Immature natural killer cell (primary cell): ENCODE measurements at places on chromosomes 1 and 21. TPM values are rescaled to one million over a fixed set of nuclear protein-coding genes. Genes with fewer than 3 reads are reported as not detected.

CD53 gene
- polyA plus RNA-seq, result 1,434 TPM

CRNN gene
- polyA plus RNA-seq, result not detected

PLA2G2D gene
- polyA plus RNA-seq, result not detected

OR2T35 gene
- polyA plus RNA-seq, result not detected

HCRTR1 gene
- not detected for polyA plus RNA-seq

AADACL3 gene
- polyA plus RNA-seq, result not detected

TTC34 gene
- polyA plus RNA-seq, result not detected

RAB7B gene
- polyA plus RNA-seq, result not detected

ASTN1 gene
- not detected for polyA plus RNA-seq

MAP10 gene
- polyA plus RNA-seq, result 0.81 TPM

C1orf87 gene
- not detected for polyA plus RNA-seq

GRCh38 chr1:145908653-145909052, 1.2 kb downstream of the ITGA10 start:
- peaks cover 6% of the 10 kb centered on the region for H3K4me1 ChIP-seq
- DNase-seq, result no peak
- no peak overlapping the region for H3K27ac ChIP-seq

- H3K4me1 ChIP-seq, result no peaks in the 10 kb centered on the region
- H3K27ac ChIP-seq, result no peak overlapping the region
- DNase-seq, result no peak
- H3K27me3 ChIP-seq, result no peaks in the 10 kb centered on the region
These were observed 41.0 kb downstream of the TP73 start for GRCh38 chr1:3693321-3693720.

GRCh38 chr1:222897527-222898190, 82.8 kb downstream of the DISP1 start:
- H3K4me3 ChIP-seq, result peak overlapping the region; percentile 55
- no peak overlapping the region for H3K27ac ChIP-seq
- DNase-seq, result no peak

DNA sequence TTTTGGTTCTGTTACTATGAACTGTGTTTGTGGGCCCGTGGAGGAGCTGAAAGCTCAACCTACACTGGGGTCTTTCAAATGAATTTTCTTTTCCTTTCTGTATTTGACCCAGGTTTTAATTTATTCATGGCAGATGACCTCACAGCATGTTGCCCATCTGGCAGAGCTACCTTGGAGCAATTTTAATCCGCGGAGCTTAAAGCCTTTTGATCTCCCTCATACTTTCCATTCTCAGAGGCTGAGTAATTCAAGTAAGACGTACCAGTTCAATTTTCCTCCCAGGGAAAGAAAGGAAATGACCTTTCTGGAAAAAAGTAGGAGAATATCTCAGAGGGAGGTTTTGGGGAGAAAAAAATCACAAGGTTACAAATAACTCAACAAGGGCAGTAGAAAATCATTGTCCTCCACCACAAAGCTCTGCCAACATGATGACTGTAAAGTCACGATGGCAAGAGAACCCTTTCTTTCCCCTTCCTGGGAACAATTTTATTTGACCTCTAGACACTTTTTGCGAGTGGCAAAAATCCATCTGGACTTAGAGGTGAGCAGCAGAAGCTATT, 21.6 kb upstream of the PCP4 start:
- peaks cover 5% of the 10 kb centered on the region for H3K27me3 ChIP-seq
- no peaks in the 10 kb centered on the region for H3K36me3 ChIP-seq
- no peaks in the 10 kb centered on the region for H3K4me1 ChIP-seq
- no peak overlapping the region for H3K27ac ChIP-seq

DNA sequence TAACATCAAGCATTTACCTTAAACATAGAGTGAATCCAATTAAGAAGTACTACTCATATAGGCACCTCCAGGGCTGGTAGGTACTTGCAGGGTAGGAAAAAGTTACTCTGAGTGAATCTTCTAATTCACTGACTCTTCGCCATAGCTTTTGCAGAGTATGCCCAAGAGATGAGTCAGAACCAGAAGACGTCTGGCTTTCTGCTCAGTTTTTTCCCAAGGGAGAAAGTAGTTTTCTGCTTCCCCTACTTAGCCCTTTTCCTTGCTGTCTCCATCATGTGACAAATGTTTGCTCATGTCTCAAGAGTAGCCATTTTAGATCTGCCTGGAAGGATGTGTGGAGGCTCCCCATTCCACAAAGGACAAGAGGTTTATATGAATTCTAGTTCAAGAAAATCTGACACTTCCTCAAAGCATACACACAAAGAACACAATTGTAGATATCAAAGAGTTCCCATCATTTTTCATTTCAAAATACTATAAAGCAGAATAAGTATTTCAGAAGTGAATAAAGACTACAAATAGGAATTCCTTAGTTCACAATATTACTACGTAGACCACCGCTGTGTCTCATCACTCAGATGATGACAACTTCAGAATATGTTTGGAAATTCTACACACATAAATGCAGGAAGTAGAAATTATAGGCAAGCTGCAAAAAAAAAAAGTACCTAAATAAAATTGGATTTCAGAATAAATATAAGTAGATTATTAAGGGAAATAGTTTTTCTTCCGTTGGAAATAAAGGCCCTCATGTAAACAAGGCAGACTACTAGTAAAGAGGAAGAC, 98.5 kb downstream of the ASH1L start:
- peaks cover 19% of the 10 kb centered on the region for H3K4me1 ChIP-seq
- H3K27ac ChIP-seq, result peak overlapping the region; percentile 3
- H3K27me3 ChIP-seq, result no peaks in the 10 kb centered on the region
- peaks cover 10% of the 10 kb centered on the region for H3K36me3 ChIP-seq
- DNase-seq, result no peak

GRCh38 chr1:17440074-17440826, 773 bp upstream of the RCC2 start:
- H3K4me1 ChIP-seq, result peaks cover 33% of the 10 kb centered on the region
- no peaks in the 10 kb centered on the region for H3K36me3 ChIP-seq
- peak overlapping the region; percentile 83 for H3K4me3 ChIP-seq
- H3K27ac ChIP-seq, result peak overlapping the region; percentile 7

DNA sequence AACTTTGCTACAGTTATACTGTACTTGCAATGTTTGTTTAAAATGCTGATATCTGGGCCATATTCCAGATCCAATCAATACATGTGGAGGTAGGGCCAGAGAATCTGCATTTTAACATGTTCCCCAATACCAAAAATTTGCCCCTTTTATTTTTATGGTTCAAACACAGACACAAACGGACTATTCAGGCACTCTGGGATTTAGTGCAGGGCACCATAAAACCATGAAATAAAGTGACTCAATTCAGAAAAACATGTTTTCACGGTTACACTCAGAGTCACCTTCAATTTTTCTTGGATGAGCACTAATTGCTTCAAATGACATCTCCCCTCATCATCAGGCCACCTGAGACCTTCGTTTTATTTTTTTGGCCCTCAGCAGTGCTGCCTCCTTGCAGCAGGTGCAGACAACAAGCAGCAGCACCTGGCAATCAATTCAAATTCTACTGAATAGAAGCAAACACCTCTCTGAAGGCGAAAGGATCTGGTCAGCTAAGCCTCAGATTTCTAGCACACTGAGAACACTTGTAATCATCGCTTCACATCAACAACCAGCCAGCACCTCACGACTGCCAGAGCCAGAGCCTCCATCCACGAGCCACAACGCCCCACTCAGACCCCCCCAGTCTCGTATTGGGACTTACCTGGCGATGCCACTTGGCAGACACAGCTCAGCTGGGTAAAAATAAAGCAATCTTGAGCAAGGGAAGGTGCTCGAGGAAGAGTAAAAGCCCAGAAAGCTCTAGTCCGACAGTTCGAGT, 1.1 kb downstream of the ERO1B start:
- peak; percentile 26 for DNase-seq
- H3K4me3 ChIP-seq, result peak overlapping the region; percentile 98
- H3K27me3 ChIP-seq, result peaks cover 3% of the 10 kb centered on the region
- H3K4me1 ChIP-seq, result peaks cover 25% of the 10 kb centered on the region

GRCh38 chr1:33181921-33182341, at the start of gene TRIM62:
Gene TRIM62 (minus strand): TSS chr1:33182043. CDS start chr1:33181432, 611 bp downstream.
- peaks cover 5% of the 10 kb centered on the region for H3K36me3 ChIP-seq
- H3K4me1 ChIP-seq, result peaks cover 35% of the 10 kb centered on the region
- peak within 1 kb of the TSS; percentile 92 for H3K4me3 ChIP-seq
- peak within 1 kb of the TSS; percentile 81 for H3K27ac ChIP-seq
- DNase-seq, result peak; percentile 75

GRCh38 chr1:212700892-212701819, 1.5 kb upstream of the BATF3 start:
- peaks cover 5% of the 10 kb centered on the region for H3K36me3 ChIP-seq
- peaks cover 38% of the 10 kb centered on the region for H3K4me1 ChIP-seq
- peak overlapping the region; percentile 91 for H3K4me3 ChIP-seq

DNA sequence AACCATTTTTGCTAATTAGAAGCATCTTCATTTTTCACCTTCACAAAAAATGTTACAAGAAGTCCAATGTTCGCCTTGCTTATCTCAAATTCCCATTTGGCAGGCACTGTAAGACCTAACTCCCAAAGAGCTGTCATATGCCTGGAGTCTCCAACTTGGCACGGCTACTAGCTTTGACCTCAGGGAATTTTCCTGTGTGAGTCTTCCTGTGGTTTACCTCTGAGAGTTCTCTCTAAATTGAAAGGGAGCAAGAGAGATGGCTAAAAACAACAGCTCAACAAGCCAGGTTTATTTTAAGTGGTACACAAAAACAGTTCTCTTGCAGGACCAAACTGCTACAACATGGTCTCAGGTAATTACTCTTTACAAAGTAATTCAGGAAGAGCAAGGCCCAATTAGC, 756.0 kb upstream of the ADGRL2 start:
- H3K27me3 ChIP-seq, result no peaks in the 10 kb centered on the region
- no peak for DNase-seq
- H3K36me3 ChIP-seq, result peaks cover 4% of the 10 kb centered on the region
- no peaks in the 10 kb centered on the region for H3K4me1 ChIP-seq
- no peak overlapping the region for H3K4me3 ChIP-seq
- no peak overlapping the region for H3K27ac ChIP-seq

- no peaks in the 10 kb centered on the region for H3K4me1 ChIP-seq
- peaks cover 8% of the 10 kb centered on the region for H3K36me3 ChIP-seq
- H3K27ac ChIP-seq, result no peak overlapping the region
- no peak overlapping the region for H3K4me3 ChIP-seq
These were observed 273.7 kb upstream of the AJAP1 start for GRCh38 chr1:4380564-4381168.

GRCh38 chr21:31846690-31847089, 26.1 kb upstream of the HUNK start:
- no peaks in the 10 kb centered on the region for H3K27me3 ChIP-seq
- no peaks in the 10 kb centered on the region for H3K36me3 ChIP-seq
- no peak overlapping the region for H3K4me3 ChIP-seq

GRCh38 chr1:53470155-53470554, 11.0 kb downstream of the DMRTB1 start:
- H3K27ac ChIP-seq, result no peak overlapping the region
- H3K36me3 ChIP-seq, result no peaks in the 10 kb centered on the region
- peaks cover 2% of the 10 kb centered on the region for H3K27me3 ChIP-seq
- no peak for DNase-seq

DNA sequence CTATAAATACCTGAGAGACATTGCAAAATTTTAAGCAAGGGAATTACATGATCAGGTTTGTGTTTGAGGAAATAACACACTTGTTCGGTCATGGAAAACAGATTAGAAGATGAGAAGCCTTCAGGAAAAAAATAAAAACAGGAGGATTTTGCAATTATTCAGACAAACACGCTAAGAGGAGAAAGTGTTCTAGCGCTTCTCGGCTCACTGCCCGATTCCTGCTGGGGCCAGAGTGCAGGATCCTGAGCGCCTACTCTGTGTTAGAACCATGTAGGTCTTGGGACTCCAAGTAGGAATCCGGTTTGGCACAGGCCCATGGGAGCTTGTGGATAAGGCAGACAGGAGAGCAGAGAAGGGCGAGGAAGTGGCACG, 8.1 kb upstream of the PRELP start:
- H3K4me1 ChIP-seq, result no peaks in the 10 kb centered on the region
- peaks cover 18% of the 10 kb centered on the region for H3K27me3 ChIP-seq
- no peak overlapping the region for H3K4me3 ChIP-seq
- H3K27ac ChIP-seq, result no peak overlapping the region
- no peaks in the 10 kb centered on the region for H3K36me3 ChIP-seq

- no peak overlapping the region for H3K27ac ChIP-seq
- H3K27me3 ChIP-seq, result no peaks in the 10 kb centered on the region
- H3K4me1 ChIP-seq, result no peaks in the 10 kb centered on the region
- no peak overlapping the region for H3K4me3 ChIP-seq
These were observed 16.7 kb downstream of the KDM4A start for GRCh38 chr1:43666608-43667007.

- H3K4me1 ChIP-seq, result no peaks in the 10 kb centered on the region
- peaks cover 3% of the 10 kb centered on the region for H3K27me3 ChIP-seq
- H3K4me3 ChIP-seq, result no peak overlapping the region
- no peak overlapping the region for H3K27ac ChIP-seq
- H3K36me3 ChIP-seq, result no peaks in the 10 kb centered on the region
- DNase-seq, result no peak
These were observed 3.4 kb upstream of the FTCD start for GRCh38 chr21:46158666-46159300.

- no peak for DNase-seq
- H3K4me3 ChIP-seq, result peak overlapping the region; percentile 94
- peaks cover 31% of the 10 kb centered on the region for H3K36me3 ChIP-seq
- peaks cover 26% of the 10 kb centered on the region for H3K27me3 ChIP-seq
These were observed 3.6 kb downstream of the ZC3H12A start for GRCh38 chr1:37477946-37478345.

DNA sequence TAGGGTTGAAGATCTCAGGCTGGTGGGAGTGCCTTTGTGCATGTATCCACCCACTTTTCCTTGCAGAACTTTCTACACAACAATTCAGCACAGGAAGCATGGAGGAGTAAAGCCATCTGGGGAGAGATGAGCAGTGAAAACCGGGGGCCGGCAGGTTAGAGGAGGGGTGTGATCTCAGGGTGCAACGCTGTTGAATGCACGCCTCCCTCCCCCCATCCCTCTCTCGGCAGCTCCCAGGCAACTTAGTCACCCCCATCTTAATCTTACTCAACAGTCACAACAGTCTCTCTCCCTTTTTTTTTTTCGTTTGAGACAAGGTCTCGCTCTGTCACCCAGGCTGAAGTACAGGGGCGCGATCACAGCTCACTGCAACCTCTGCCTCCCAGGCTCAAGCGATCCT, 16.6 kb upstream of the ABCG1 start:
- H3K4me1 ChIP-seq, result peaks cover 37% of the 10 kb centered on the region
- no peak for DNase-seq
- H3K4me3 ChIP-seq, result no peak overlapping the region
- no peaks in the 10 kb centered on the region for H3K36me3 ChIP-seq
- peaks cover 6% of the 10 kb centered on the region for H3K27me3 ChIP-seq
- H3K27ac ChIP-seq, result no peak overlapping the region
